ENCODE measurements at places on chromosomes 1 and 21. TPM values are rescaled to one million over a fixed set of nuclear protein-coding genes. Genes with fewer than 3 reads are reported as not detected.

DNA sequence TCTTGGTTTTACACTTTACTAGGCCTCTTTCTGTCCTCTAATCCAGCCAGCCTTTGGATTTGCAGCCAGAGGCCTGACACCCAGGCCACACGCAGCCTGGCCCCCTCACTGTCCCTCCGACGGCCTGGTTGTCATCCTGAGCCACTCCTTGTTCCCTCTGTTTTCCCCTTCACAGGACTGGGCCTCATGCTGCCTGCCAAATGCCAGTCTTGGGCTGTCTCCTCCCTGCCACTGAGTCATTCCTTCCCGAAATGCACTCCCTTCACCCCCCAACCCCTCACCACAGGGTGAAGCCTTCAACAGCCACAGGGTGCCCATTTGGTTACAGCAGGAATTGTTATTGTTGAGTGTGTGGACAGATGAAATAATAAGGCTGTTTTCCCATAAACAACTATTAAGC lies 21.3 kb downstream of the ACOT11 start:
- no peak for DNase-seq

GRCh38 chr1:15178571-15179484 lies 25.3 kb downstream of the TMEM51 start:
- DNase-seq: no peak

GRCh38 chr1:22696610-22697009 lies 14.0 kb upstream of the EPHB2 start:
- no peak for DNase-seq

GRCh38 chr1:164772635-164773034 lies 213.7 kb downstream of the PBX1 start:
- no peak for DNase-seq

DNA sequence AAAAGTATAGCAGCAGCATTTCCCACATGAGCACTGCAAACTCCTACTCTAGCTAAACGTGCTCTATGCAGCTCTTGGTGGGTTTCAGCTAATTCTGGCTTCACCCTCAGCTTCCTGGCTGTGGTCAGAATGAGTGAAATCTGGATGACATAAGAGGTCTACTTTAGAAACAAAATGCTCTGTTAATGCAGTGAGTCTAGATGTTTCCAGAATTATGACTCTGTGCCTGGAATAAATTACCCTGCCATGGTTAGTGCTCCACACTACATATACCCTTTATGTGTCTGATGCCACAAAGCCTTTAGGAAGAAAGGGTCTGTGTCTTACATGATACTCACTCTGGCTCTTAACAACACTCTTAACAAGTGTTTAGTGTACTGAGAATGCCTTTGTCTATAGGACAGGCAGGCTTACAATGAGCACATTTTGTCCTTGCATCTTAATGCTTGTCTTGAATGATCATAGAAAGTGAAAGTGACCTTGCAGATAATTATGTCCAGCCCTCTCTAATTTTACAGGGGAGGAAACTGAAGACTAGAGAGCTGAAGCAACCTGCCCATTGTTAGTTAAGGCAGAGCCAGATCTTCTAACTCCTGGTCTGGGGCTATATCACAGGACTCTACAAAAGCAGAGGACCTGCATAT lies 9.2 kb downstream of the S100A10 start:
- DNase-seq: peak; percentile 42

DNA sequence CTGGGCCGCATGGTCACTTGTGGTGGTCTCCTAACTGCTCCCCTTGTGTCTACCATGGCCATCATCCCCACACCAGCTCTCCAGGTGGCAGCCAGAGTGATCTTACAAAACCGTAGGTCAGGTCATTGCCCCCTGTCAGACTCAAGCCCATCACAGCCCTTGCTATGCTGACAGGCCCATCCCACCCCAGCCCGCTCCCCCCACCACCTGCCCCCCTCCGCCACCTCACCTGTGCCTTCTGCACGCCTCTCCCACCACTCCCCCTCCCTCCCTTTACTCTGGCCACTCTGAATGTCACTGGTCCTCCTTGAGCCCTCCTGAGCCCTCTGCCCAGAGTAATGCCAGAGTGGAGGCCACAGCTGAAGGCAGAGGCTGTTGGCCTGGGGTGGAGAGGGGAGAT lies 28.5 kb downstream of the TEX35 start:
- DNase-seq: no peak

- DNase-seq: no peak
These were observed 189.1 kb downstream of the RASAL2 start for GRCh38 chr1:178282949-178283367.

GRCh38 chr21:17585875-17586450 lies 26.7 kb downstream of the BTG3 start:
- peak; percentile 29 for DNase-seq

- no peak for DNase-seq
These were observed 101.5 kb downstream of the KCNN3 start for GRCh38 chr1:154768456-154769125.

DNA sequence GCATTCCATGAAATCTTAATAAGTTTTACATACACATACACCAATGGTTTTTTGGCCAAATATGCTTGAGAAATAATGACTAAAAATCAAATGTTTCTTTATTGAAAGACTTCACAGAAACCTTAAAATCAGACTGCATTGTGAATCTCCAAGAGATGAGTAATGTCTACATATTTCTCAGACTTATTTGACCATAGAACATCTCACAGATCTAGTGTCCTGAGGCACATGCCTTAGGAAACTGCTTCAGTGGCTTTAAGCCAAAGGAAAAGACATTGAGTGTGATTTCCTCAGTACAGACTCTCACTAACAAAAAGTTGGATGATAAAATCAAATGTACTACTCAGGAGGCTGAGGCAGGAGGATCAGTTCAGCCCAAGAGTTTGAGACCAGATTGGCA lies 6.2 kb upstream of the C1orf105 start:
- no peak for DNase-seq

GRCh38 chr1:157163273-157164127 lies 25.3 kb upstream of the ETV3 start:
- peak; percentile 75 for DNase-seq

- no peak for DNase-seq
These were observed 74.9 kb downstream of the ROR1 start for GRCh38 chr1:63848733-63849132.

DNA sequence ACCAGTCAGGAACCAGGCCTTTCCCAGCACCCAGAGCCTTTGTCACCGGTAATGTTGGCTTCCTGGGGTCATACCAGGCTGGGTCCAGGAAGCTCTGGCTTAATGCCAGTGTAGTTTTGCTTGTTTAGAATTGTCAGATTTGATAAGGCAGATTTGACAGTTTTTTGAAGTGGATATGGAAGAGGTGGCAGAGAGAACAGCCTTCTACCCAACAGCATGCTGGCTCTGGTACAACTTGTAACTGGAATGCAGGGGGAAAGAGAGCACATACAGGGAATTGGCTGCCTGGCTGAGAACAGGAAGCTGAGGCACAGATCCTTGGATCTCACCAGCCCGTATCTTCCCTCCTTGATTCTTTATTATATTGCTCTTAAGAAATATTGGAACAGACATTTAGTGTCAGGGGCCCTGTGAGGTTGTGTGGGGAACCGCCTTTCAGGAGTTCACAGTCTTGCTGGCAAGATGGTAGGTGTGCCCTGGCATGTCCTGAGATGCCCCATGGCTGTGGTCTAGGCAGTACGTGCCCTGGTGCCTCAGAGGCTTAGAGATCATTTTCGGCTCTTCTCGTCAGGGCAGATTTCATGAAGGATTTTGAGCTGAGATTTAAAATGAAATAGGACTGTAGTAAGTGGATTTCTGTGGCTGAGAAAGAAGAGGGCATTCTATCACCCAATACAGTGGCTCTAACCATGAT lies 227.0 kb downstream of the PBX1 start:
- no peak for DNase-seq

GRCh38 chr1:113536182-113536780 lies 146.0 kb downstream of the MAGI3 start:
- DNase-seq: no peak

DNA sequence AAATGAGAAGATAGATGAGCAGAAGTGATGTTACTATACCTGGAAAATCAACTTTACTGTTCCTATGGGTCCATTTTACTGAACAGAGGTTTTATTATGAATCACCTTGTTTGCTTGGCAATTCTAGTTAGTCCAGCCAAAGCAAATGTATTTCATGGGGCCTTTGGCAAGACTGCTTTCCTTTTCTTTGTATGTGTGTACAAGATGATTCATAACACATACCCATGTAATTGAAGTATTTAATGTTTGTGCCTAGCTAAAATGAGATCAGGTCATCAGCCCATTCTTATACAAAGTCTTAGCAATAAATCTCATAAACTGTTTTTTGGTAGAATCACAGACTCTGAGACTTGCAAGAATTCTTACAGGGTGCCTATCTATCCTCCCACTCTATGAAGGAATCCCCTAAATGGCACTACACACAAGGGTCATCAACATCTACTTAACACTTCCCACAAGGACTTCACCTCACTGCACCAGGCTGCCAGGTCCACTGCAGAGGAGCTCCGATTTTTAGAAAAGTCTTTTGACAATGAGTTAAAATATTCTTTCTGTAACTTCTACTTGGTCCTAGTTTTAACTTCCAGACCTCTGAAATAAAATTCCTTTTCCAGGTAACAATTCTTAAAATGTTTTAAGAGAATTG lies 58.5 kb downstream of the LPAR3 start:
- no peak for DNase-seq

GRCh38 chr1:42618866-42619265 lies 39.4 kb upstream of the PPIH start:
- DNase-seq: no peak

GRCh38 chr1:50139339-50140181 lies 30.8 kb downstream of the ELAVL4 start:
- DNase-seq: no peak

GRCh38 chr1:18111605-18112297 lies 4.2 kb downstream of the IGSF21 start:
- DNase-seq: no peak

DNA sequence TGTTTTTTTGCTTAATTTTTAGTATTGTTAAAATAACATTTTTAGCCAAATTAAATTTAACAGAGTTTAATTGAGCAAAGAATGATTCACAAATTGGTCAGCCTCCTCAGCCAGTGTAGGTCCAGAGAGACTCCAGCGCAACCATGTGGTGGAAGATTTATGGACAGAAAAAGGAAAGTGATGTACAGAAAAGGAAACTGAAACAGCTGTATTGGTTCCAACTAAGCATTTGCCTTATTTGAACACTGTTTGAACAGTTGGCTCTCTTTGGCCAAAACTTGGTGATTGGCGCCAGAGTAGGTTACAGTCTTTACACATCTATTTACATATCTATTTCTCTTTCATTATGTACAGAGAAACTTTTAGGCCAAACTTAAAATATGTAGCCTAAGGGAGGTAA lies 19.4 kb downstream of the RPS6KC1 start:
- DNase-seq: peak; percentile 53

GRCh38 chr1:187691439-187691838 lies 862.7 kb downstream of the PLA2G4A start:
- no peak for DNase-seq

DNA sequence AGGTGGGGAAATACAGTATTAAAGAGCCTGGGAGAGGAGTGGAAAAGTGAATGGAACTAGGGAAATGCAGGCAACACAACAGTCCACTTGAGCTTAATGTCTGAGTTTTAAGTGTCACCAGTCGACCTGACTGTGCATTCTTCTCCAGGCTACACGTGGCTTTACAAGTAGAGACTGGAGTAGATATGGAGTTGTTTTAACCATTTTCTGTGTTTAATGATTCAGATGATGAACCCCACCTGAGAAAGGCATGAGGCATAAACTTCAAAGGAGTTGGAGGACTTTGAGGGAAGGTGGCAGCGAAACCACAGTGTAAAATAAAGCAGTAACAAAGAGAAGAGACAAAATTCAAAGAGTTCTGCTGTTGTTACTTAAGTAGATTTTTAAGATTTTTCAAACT lies 12.6 kb downstream of the FUBP1 start:
- DNase-seq: no peak

- no peak for DNase-seq
These were observed 35.2 kb downstream of the TGFBR3 start for GRCh38 chr1:91850708-91851107.

GRCh38 chr1:43549921-43550597 lies 19.4 kb downstream of the PTPRF start:
- peak; percentile 17 for DNase-seq

GRCh38 chr1:32693455-32694174 lies 9.0 kb downstream of the SYNC start:
- DNase-seq: no peak

DNA sequence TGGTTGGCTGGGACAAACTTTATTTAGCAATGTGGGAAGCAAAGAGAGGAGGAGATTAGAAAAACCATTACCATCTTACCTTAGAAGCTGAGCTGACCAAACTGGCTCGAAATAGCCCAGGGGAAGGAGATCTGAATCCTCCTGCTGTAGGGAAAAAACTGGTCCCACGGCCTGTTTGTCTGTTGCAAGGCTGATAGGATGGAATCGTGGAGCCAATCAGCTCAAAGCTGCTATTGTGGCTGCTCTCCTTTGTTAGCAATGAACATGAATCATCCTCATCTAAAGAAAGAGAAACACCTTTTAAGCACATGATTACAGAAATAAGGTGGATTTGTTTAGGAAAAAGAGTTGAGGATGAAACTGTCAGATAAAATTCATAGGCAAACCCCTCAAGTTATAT lies 21.5 kb downstream of the CLSPN start:
- no peak for DNase-seq

DNA sequence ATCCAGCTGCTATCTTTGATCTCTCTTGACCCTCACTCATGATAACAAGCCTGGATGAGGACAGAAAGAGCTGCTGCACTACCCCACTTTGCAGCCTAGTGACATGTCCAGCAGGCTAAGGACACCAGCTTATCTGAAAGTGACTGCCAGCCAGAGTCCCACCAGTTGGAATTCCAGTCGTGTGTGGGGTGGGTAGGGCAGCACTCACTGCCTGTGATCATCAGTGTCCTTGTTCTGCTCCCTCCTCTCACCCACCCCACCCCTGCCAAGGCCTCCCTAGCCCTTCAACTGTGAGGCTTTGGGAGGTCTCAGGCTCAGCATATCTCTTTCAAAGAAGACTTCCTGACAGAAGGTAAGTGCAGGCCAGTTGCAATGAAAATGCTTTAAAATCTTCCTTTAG lies 15.5 kb upstream of the NMNAT2 start:
- DNase-seq: no peak

GRCh38 chr1:113976609-113977278 lies 2.5 kb upstream of the OLFML3 start:
- no peak for DNase-seq

OR2L8 gene
- 0.29 TPM for total RNA-seq

MX1 gene
- 723 TPM for total RNA-seq

KCNK1 gene
- total RNA-seq: 0.77 TPM

DYRK1A gene
- total RNA-seq: 108 TPM

FAM78B gene
- total RNA-seq: 0.17 TPM

LDLRAD1 gene
- not detected for total RNA-seq

HSF2BP gene
- total RNA-seq: 0.56 TPM

TMEM201 gene
- total RNA-seq: 17.9 TPM

RIPK4 gene
- not detected for total RNA-seq

C1orf50 gene
- total RNA-seq: 7.0 TPM
